Stromal cell of bone marrow (primary cell): ENCODE measurements at places on chromosomes 6 and 20.

DNA sequence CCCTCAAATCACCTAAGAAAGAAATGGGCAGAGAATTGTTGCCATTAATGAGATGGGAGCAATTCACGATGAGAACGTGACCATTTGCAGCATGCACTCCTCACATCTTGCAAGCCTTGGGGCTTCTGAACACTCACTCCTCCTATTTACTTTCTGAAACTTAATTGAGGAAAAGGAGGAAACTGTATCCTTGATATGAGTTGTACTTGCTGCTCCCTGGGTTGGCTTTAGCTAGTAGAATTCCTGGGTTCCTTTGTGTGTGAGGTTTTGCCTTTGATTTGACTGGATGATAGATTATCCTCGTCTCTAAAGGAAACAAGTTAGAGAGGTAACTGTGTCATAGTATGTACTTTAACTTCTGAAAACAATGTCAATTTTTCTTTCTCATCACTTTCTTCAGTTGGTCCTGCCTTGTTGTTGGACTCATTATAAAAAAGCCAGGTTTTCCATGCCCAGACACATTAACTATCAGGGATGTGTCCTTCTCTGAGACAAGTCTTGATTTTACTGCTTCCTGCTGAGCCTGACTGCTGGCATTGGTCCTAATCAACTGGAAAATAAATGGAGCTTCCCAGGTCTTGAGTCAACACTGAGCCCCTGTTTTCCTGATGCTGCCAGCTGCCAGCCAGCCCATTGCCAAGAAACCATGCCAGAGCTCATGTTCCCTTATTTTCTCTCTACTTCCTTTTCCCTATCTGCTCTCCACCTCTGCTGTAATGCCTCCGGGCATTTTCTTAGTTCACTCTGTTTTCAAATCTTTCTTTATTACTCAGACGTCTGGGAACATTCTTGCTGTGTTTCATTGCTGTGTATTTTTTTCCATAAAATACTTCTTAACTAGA lies 6.0 kb upstream of the MRAP2 start:
- peak; percentile 35 for DNase-seq

- no peak for DNase-seq
Measured at GRCh38 chr6:153210083-153210482, 79.0 kb upstream of the RGS17 start.

- no peak for DNase-seq
Measured at GRCh38 chr6:31837369-31838113, 10.0 kb downstream of the HSPA1B start.

DNA sequence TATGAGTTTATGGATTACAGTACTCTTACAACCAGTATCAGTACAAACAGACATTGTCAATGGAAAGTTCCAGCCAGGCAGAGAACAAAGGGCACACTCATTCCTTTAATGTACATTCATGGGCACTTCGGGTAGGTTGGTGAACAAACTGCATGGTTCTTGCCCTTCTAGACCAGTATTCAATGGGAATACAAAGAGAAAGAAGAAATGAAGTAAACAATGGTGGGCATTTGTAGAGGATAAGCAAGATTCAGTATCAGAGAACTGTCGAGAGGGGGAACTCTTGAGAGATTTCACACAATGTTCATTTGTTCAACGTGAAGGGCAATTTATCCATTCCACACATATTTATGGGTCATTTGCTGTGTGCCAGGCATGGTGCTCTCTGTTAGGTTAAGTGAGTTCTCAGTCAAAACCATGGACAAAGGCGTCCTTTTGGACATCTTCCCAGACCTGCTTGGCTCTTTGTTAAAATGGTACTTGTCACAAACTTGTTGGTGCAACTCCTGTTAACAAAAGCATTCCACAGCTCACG lies 714.8 kb downstream of the DHX35 start:
- no peak for DNase-seq

DNA sequence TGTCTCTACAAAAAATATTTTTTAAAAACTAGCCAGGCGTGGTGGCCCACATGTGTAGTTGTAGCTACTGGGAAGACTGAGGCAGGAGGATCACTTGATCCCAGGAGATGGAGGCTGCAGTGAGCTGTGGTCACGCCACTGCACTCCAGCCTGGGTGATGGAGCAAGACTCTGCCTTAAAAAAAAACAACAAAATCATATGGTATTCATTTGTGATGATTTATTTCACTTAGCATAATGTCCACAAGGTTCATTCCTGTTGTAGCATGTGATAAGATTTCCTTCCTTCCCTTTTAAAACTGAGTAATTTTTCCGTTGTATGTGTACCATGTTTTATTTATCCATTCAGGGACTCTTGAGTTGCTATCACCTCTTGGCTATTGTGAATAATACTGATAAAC lies 26.2 kb downstream of the TMEM170B start:
- no peak for DNase-seq

DNA sequence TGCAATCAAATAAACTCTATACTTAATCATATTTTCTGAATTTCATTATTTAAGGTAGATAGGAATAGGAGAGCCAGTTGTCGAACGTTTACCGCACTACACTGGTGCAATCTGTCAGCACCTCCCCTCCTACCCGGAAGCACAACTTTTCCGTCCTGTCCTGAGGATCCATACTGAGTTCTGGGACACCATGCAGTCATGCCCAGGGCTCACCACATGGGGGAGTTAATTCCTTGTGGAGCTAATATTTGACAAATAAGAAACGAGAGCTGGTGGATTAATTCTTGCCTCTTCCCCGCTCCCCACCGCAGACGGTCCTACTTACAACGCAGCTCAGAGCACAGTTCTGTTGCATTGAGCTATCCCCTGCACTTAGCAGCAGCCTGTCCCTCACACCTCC lies 107.7 kb upstream of the RALGAPA2 start:
- DNase-seq = no peak

DNA sequence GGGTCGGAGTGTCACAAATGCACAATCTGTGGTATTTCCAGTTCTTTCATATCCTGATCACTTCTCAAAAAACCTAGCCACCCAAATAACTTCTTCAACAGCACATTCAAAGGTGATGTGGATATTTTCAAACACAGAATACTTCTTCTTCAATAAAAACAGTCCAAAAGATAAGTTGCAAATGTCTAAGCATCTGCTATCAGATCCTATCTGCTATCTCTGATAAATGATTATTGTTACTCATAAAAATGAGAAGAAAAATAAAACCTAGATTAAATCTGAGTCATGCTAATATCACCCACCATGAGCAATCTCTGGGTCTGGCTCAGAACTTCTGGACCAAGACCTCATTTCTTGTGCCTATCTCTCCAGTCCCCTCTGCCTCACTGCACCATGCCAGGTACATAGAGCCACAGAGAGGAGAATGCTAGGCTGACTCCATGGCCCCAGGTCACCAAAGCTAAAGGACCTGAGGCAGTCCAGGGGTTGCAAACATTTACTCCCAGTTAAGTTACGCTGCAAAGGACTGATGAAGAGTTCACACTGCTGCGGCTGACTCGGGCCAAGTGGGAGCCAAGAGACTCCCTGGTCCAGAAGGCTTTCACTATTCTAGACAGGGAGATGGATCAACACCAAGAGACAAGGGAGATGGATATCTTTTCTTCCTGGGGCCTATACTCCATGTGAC lies 101.4 kb downstream of the KIF13A start:
- DNase-seq = no peak

GRCh38 chr6:109580519-109580918 lies 97.5 kb upstream of the ZBTB24 start:
- DNase-seq = no peak

DNA sequence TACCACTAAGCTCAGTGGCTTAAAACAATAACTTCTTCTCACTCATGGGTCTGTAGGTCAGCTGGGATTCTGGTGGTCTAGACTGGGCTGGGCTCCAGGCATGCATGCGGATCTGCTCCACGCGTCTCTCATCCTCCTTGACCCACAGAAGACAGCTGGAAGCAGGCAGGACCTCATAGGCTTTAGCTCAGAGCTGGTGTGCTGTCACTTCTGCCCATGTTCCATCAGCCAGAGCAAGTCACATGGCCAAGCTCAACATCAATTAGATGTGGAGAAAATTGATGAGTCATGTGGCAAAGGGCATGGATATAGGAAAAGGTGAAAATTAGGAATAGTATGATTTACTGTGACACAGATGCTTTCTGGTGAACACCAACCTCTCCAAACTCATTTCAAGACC lies 57.4 kb upstream of the PSMF1 start:
- DNase-seq = no peak

- no peak for DNase-seq
Measured at GRCh38 chr20:38834868-38835267, 29.4 kb downstream of the PPP1R16B start.

GRCh38 chr20:18625907-18626655 lies 38.2 kb downstream of the DTD1 start:
- DNase-seq = no peak

DNA sequence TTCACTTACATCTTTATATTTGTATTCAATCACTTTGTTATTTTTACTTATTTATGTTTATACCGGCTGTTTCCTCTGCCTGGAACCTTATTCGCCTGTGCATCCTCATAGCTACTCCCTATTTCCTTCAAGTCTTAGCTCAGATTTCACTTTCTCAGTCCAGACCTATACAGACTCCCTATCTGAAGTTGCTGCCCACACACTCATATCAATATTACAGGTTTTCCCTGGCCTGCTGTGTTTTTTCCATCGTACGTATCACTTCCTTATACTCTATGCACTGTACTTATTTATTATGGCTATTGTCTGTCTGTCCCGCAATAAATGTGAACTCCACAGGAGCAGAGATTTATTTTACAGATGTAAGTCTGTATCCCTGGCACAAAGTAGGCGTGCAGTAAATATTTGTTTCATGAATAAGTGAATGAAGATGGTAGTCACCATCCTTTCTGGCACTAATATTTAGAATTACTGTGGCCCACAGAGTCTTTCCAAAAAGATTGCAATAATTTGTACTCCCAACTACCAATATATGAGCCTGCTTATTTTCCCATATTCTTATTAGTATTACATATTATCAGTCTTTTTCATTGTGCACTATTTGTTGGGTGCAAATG lies 64.9 kb downstream of the TNFAIP3 start:
- no peak for DNase-seq

DNA sequence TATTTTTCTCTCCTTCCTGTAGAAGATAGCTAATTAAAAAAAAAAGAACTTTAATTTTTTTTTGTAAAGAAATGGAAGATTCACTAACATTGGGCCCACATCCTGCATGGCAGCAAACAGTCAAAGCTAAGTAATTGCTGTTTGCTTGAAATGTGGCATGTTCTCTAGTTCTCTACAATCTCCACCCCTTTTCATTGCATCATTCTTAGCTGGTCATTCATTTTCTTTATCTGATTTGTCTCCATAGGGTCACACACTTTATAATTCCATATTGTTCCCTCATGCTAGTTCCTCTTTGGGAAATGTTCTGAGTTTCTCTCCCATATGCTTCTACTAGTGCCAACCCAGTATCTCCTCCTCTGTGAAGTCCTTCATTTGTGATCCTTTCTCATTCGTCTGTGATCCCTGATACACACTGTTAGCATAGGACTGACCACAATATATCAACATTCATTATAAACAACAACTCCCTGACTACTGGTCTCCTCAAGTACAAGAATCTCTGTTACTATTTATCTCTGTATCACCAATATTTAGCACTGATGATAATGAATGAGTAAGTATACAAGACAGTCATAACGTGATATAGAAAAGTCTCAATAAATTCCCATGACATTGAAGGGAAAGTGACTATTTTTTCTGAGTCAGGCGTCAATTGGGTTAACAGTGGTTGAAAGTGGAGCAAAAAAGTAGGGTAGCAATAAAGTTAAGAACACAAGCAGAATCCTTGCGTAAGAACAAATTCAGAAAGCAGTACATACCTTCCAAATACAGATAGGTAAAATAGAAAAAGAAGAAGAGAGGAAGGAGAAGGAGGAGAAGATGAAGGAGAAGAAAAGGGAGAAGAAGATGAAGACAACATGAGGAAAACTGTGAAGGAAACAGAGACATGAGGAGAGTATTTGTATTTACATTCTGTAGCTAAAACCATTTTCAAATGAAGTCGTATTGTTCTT lies 33.2 kb upstream of the MYB start:
- DNase-seq = no peak

- no peak for DNase-seq
Measured at GRCh38 chr6:158322724-158323560, 10.7 kb downstream of the TULP4 start.

GRCh38 chr6:44475779-44476434 lies 88.4 kb downstream of the CDC5L start:
- DNase-seq = no peak

DNA sequence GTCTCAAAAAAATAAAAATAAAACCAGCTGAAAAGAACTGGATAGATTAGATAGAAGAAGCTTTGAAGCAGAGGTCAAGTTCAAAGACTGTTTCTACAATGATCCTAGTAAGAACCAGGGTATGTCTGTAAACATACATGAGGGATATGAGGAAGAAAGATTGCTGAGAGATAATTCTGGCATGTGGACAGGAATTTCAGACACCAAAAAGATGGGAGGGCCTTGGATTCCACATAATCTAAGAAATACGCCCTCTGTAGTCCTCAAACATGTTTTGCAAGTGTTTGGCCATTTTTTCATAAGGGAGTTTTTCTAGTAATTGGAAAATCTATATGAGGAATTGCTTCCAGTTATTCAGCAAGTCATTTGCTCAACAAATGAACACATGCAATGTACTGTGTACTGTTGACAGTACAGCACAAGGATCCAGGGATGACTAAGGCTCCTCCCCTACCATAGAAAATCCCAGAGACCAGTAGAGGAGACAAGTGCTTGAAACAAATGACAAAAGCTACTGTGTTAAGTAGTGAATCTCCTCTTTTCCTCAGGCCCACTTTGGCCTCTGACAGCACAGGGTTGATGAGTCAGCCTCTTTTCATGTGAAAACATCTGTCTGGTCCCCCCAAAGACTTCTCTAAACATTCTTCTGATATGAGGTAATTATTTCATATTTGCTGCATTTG lies 795.9 kb downstream of the MAFB start:
- no peak for DNase-seq

DNA sequence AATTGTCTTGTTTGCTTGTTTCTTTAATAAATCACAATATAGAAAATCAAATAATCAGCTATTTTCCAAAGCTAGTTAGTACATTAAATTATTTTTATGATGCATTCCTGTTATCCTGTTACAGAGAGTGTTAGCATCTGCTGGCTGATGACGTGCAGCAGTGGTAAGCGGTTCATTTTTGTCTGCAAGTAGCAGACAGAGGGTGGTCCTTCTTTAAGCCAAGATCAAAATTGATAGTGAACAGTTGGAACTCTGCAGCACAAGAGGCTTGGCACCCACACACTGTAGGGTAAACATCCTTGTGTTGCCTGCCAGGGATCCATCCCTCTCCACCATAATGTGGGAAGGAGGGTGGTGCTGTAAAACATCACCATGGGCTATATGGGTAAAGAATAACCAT lies 158.3 kb downstream of the FRK start:
- DNase-seq = no peak

DNA sequence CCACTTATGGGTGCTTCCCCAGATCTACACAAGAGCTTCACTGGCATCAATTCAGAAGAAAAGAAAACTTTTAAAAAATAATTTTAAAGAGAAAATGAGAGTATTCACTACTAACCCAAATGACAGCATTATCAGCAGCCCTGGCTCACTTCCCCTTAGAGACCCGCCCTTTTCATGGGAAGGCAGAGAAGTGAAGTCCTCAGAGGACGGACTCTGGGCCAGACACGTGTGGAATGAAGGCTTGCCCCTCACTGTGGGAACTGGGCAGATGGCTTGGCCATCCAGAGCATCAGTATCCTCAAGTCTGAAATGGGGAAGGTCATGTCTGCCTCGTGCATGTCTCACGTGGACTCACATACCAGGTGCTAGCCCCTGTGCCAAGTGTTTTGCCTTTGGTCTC lies 63.5 kb downstream of the JAG1 start:
- no peak for DNase-seq
